ENCODE measurements at places on chromosomes 16 and 17.

DNA sequence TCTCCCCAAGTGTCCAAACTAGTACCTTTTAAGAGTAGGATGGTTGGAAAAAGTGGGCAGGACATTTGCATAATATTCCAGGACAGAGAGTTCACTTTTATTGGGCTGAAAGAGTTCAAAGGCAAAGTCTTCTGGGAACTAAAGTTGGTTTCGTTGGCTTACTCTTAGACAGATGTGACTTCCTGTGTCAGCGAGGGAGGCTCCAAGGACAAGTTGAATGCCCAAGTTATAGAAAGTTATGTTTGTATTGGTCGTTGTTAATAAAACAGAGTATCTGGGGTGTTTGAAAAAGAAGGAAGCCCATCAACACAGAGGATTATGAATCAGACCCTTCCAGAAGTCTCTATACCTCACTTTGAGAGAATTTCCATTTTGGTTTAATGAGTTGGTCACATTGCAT is 117.3 kb upstream of the TBX2 start:
- DNase-seq = no peak

DNA sequence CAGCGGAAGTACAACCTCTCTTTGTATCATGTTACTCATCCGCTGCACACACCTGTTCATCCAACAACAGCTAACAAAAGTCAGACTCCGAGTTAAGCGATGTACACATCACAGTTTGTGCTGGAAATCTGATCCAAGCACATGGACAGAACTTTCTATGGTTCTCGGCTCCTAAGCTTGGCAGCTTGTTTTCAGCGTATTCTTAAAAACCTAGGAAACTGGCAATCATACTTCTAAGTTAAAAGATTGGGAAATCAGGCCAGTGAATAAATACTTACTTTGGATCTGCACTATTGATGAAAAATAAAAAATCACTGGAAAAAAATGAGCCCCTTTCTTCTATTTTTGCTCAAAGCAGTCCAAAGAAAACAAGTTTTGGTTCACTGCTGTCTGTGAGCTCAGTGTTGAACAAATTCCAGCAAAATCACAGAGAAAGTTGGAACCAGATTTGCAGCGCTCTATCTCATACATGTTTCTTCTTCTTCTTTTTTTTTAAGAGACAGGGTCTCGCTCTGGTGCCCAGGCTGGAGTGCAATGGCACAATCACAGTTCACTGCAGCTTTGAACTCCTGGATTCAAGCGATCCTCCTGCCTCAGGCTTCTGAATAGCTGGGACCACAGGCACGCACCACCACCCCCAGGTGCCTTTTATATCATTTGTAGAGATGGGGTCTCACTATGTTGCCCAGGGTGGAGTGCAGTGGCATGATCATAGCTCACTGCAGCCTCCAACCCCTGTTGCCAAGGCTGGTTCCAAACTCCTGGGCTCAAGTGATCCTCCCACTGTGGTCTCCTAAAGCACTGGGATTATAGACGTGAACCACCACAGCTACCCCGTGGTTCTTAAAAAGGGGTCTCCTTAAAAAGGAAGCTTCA is 71.6 kb upstream of the CREBBP start:
- DNase-seq = no peak

DNA sequence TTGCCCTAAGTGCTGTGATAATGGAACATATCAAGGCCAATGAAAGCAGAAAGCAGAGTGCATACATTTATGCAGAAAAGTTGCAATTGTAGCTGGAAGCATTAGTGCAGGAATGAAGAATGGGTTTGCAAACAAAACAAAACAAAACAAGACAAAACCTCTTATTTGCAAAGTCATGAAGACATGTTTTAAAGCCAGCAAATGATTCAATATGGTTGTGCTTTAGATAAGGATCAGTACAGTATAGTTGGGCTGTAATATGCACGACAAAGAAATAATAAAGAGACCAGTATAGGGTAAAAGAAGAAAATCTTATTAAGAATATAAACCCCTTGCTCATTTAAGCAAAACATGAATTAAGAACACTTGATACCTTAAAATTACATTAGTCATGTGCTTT is 398.1 kb downstream of the KIF2B start:
- DNase-seq = no peak

- DNase-seq = no peak
Measured at GRCh38 chr16:52078716-52079655, 468.0 kb downstream of the TOX3 start.

DNA sequence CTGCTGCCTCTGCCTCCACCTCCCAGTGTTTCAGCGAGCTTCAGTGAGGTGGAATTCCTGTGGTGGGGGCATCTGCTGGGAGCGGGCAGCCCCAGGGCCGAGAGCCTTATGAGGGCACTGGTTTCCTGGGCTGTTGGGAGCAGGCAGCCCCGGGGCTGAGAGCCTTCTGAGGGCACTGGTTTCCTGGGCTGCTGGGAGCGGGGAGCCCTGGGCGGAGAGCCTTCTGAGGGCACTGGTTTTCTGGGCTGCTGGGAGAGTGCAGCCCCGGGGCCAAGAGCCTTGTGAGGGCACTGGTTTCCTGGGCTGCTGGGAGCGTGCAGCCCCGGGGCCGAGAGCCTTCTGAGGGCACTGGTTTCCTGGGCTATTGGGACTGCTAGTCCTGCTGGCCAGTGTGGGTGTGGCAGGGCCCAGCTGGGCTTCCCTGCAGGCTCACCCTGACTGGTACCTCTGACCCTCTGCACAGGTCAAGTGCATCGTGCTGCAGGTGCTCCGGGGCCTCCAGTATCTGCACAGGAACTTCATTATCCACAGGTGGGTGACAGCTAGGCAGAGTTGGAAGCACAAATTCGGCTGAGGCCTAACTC is 5.6 kb downstream of the CDK10 start:
- DNase-seq = no peak

DNA sequence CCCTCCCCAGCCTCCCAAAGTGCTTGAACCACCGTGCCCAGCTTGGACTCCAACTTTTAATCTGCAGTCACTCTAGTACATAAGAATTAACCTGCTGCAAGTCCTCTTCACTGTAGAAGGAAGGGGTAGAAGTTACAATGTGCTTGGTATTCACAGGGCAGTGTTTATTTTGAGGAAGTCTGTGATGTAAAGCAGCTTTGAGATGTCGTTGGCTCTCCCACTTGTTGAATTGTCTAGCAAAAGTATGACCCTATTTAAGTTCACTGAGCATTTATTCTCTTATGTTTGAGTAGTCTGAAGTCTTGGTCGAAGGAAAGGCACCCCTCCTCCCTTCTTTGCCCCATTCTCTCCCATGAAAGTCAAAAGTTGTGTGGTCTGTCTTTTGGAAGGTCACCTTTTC is 28.2 kb downstream of the SF3B3 start:
- no peak for DNase-seq

DNA sequence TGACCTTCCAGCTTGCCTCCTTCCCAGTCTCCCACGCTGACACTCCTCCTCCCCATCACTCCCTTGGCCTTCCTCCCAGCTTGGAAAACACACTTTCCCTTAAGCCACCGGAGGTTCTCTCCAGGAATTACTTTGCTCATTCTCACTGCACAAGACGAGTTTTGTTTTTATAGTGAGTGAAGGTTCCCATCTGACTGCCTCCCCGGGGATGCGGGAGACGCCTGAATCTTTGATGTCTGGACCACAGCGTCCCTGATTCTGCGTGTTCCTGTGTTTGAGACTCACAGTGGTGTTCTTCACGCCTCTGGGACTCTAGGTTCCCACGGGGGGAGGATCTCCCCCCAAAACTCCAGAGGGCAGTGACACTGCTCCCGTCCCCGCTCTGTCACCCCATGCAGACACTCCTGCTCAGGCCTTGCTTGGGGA is 2.0 kb downstream of the DNAI2 start:
- DNase-seq = no peak

GRCh38 chr16:58187092-58187491 is 10.8 kb downstream of the CSNK2A2 start:
- no peak for DNase-seq

DNA sequence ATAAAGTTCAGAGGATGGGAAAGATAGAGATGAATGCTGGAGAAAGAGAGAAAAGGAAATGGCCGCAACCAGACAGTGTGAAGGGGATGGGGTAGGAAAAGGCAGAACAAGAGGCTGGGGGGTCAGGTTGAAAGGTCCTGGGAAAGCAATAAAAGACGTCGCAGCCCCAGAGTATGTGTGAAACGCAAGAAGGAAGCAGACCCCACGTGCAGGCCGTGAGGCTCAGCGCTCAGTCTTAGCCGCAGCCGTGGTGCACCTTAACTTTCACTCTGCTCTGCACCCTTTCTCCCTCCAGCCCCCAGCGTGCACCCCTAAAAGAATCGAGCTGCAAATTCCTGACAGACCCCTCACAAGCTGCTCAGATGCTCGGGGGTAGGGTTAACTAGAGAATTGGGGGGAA is 1.9 kb downstream of the DNAH17 start:
- no peak for DNase-seq

- DNase-seq = no peak
Measured at GRCh38 chr17:49440581-49440980, 25.9 kb upstream of the PHB1 start.

GRCh38 chr17:9467518-9467917 is 108.1 kb downstream of the STX8 start:
- DNase-seq = no peak

GRCh38 chr17:56289321-56289720 is 136.0 kb downstream of the ANKFN1 start:
- no peak for DNase-seq

DNA sequence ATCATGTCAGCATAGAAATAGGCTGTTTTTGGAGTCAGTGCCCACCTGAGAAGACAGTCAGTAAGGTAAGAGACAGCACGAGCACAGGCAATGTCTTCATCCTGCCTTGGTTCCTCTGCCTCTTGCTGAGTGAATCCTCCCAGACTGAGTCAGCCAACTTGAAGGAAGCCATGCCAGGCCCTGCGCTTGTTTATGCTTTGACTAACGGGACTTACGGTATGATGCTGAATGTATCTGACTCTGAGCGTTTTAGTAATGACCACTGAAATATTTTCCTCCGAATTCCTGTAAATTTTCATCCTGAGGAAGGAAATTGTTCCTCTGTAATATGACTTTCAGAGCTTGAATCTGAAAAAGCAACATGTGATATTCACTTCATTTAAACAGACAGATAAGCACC is 18.0 kb downstream of the C17orf67 start:
- DNase-seq = peak; percentile 45

GRCh38 chr16:3734758-3735221 is 17.5 kb upstream of the TRAP1 start:
- DNase-seq = no peak

GRCh38 chr17:50513495-50513894 is 5.3 kb downstream of the MYCBPAP start:
- DNase-seq = no peak

GRCh38 chr17:74730491-74731346 is 6.3 kb upstream of the RAB37 start:
- DNase-seq = no peak

- no peak for DNase-seq
Measured at GRCh38 chr16:87199379-87199778, 117.8 kb downstream of the C16orf95 start.

DNA sequence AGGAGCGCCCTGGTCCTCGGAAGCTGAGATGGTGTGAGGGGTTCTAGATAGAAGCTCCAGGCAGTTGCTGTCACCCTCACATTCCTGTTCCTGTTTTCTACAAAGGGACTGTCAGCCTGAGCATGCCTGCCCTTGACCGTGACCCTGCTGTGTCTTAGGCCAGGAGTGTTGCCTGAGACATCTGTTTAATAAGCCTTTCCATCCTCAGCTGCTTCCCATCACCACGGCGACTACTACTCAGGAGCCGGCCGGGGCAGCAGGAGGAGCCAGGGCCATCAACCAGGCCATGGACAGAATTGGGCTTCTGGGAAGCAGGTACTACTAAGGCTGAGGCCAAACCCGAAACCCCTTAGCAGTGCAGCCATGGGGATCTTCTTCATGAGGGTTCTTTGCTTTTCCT is 151.4 kb downstream of the KATNIP start:
- no peak for DNase-seq

DNA sequence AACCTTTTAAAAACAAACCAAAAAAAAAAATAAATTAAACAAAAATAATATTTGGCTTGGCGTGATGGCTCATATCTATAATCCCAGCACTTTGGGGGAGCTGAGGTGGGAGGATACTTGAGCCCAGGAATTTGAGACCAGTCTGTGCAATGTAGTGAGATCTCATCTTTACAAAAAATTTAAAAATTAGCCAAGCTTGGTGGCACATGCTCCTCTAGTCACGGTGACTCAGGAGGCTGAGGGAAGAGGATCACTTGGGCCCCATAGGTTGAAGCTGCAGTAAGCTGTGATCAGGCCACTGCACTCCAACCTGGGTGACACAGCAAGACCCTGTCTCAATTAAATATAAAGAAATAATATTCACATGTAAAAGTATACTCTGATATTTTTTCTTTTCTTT is 12.2 kb downstream of the GNGT2 start:
- DNase-seq = no peak

DNA sequence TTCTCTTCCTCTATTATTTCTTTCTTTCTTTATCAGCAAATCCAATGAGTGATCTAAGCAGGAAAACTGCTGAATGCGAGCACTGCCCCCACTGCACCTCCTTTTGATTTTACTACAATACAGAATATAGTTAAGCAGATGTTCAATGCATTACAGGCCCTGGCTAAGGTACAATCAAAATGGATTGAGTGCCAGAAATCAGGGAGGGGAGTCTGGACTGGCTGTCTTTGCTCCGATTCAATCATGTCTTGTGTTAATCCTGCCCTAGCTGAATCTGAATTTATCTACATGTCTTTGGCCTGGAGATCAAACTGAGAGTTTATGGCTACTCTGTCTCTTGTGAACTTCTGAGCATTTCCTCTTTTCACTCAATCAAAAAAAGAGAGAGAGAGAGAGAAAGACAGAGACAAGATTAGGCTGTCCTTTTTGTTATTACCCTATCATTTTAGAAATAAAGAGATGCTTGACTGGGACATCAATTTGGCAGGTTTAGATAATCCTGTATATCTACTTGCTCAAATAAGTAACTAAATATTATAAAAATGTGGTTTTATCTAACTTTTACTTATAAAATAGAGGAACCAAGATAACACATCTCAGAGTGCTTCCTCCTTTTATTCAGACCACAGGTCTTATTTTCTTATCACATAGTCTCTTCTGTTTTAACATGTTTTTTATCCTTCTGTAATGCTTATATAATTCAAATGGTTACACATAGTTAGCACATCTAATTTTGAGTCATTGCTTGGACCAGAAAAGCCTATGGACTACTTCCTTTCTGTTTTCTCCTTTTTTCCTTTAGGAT is 656.2 kb downstream of the KCNJ2 start:
- DNase-seq = no peak

GRCh38 chr17:70771804-70772386 is 602.6 kb downstream of the KCNJ2 start:
- DNase-seq = no peak

GRCh38 chr17:42171831-42172230 is 9.1 kb downstream of the KCNH4 start:
- no peak for DNase-seq

Measured in AG04449 (cell line).